ENCODE measurements at places on chromosomes 6 and 20.

- DNase-seq: peak; percentile 12
These were observed 15.2 kb downstream of the CDH22 start for GRCh38 chr20:46293084-46293483.

GRCh38 chr6:41189967-41190366 lies 11.0 kb downstream of the TREML2 start:
- no peak for DNase-seq

GRCh38 chr6:135811644-135812526 lies 39.6 kb upstream of the PDE7B start:
- DNase-seq: peak; percentile 12

DNA sequence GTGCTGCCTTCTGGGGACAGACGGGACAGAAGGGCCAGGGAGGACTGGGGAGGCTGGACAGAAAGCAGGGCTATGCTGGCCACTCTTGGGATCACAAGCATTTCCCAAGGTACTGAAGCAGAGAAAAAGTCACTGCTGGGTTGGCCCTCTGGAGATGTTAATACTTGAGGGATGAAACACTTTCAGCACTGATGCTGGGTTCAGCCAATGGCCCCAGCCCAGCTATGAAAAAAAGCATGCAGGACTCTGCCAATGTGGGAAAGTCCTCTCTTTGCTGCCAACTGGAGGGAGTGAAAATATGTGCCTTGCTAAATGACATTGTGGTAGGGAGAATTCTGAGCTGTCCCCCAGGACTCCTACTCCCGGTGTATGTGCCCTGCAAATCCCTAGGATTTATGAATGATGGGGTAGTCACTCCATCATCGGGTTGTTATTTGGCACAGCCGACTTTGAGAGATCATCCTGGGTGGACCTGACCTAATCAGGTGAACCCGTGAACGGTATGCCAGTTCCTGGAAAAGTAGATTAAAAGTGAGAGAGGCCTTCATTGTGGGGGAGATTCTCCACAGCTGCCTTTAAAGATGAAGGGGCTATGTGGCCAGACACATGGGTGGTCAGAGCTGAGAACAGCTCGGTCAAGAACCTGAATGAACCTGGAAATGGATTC lies 119.9 kb upstream of the TRAF3IP2 start:
- no peak for DNase-seq

DNA sequence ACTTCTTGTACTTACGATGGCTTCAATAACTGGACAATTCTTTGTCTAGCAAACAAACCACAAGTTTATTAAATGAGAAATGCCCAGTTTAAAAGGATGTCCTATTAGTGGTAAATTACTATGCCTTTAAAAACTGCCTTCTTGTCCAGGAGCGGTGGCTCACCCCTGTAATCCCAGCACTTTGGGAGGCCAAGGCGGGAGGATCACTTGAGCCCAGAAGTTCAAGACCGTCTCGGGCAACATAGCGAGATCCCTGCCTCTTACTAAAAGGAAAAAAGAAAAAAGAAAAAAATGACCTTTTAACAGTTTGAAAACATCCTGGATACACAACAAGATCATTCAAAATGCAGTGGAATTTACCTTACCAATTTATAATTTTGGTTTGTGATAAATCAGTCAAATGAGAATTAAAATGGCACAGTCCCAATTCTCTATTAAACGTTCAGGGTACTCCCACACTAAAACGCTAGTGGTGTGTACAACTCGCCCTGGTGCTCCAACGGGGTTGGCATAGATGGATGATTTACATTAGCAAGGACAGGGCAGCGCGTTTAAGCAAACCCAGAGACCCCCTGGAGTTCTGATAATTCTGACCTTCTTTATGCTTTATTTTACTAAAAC lies 2.3 kb downstream of the ZBTB2 start:
- no peak for DNase-seq

DNA sequence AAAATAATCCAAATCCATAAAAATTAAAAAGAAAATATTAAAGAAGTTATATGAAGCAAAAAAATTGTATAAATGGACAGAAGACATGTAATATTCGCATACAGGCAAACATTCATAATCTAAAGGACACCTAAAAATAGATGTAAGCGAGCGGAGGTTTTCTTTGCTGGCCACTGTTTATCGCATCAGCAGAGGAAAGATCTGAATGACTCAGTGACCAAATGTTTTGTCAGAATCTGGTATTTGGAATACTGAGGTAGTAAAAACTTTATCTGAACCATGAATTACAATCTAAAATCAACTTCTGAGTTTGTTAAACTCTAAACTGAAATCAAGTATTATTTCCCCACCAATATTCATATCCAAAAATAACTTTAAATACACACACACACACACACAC lies 7.8 kb downstream of the TSPYL4 start:
- DNase-seq: no peak

DNA sequence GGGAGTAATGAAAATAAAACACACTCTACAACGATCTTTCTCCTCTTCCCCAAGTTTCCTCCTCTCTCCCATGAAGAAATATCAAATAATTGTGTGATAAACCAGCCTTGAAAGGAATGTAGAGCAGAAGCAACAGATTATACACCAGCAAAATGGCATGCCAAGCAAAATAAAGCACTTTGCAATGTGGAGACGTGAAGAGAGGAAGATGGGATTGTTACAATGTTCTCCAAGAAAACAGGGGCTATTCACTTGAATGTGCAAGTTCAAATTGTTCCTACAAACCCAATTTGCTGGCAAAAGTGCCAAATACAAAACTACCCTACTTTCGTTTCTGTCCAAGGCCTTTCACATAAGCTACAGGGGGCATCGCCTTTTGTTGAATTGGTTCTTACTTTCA lies 185.1 kb downstream of the PDE7B start:
- DNase-seq: no peak

- DNase-seq: no peak
These were observed 490.2 kb downstream of the EPM2A start for GRCh38 chr6:145245119-145245518.

- no peak for DNase-seq
These were observed 3.2 kb downstream of the PTK6 start for GRCh38 chr20:63533871-63534393.

DNA sequence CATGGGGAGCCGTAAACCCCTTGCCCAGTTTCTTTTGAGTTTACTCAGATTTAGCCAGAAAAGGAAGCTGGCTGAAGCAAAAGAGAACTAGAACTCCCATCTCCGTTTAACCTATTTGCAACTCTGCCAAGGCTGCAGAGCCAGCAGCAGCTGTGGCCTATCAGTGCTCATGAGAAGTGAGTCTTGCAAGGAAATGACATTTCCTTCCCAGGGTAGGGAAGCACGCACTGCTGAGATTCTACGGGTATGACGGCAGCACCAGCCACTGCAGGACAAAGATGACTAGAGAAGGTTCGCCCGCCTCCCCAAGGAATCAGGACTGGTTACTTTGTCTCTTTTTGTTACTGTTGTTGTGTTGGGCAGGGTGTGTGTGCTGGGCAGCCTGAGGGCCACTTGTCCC lies 47.6 kb downstream of the PPP1R3G start:
- DNase-seq: no peak

GRCh38 chr6:170435766-170436165 lies 117.3 kb downstream of the PSMB1 start:
- DNase-seq: no peak

DNA sequence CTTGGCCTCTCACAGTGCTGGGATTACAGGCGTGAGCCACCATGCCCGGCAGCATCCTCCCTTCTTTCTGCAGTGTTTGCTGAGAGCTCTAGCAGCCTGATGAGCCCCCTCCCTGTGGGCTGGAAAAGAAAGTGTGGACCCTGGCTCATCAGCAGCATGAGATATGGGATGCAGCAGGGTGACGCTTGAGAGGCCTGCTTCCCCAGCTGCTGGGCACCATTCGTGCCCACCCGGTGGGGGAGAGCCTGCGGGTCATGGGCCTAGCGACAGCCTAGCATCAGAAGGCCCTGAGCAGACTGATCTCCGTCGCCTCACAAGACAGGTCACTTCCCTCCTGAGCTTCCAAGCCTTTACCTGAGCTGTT lies 16.0 kb upstream of the CCDC167 start:
- DNase-seq: no peak

GRCh38 chr20:34831936-34832335 lies 6.5 kb upstream of the NCOA6 start:
- DNase-seq: no peak

- DNase-seq: no peak
These were observed 11.3 kb downstream of the FKBP5 start for GRCh38 chr6:35677456-35677855.

- DNase-seq: no peak
These were observed 81.0 kb downstream of the SMLR1 start for GRCh38 chr6:130908188-130908587.

DNA sequence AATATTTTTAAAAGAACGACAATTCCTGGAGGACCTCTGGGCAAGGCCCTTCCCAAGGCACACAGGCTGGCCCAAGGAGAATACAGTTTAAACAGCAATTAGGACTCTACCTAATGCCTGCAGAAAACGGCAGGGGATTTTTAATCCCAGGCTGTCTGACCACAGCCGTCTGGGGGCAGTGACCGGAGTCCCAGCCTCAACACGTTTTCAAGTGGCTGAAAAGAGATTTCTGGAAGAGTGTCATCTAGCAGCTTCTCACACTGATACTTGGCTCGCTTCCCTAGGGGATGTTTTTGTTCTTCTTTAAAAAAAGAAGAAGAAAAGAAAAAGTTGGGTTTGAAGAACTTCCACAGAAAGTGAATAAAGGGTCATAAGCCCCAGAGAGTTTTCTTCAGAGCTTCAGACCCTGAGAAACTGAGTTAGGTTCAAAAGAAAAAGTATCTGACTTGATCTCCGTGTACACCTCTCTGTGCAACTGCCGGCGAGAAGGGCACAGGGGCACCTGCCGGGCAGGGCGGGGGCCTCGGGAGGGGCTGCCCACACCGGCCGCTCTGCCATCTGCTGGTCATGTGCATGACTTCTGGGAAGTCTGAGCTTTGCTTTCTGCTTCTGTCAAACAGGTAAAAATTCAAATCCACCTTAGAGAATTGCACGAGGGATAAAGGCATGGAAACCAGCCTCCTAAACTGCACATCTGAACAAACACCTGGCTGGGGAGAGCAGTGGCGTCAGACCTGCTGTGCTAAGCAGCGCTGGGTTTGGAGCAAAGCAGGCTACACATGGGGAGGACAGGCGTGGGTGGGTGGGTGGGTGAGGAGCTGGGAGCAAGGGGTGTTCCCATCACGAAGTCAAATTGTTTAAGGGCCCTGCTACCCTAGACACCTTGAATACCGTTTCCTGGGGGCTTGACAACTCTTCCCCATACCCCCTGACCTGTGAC lies 33.0 kb downstream of the RRBP1 start:
- DNase-seq: no peak

DNA sequence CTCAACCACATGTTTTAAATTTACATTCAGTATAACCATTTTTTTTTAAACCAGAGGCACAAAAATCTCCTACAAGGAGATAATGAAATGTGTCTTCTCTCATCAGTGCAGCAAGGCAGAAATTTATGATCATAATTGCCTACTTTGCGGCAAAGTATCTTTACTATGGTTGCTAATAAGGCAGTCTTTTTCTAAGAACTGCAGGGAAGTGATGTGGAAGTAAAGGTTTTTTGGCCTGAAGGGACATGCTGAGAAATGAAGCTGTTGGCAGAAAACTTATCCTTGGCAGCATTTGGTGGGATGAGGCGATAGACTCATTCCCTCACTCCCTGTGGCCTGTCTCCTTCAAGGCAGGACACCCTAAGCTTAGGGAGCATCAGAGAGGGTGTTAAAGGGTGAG lies 48.7 kb downstream of the SCGN start:
- no peak for DNase-seq

DNA sequence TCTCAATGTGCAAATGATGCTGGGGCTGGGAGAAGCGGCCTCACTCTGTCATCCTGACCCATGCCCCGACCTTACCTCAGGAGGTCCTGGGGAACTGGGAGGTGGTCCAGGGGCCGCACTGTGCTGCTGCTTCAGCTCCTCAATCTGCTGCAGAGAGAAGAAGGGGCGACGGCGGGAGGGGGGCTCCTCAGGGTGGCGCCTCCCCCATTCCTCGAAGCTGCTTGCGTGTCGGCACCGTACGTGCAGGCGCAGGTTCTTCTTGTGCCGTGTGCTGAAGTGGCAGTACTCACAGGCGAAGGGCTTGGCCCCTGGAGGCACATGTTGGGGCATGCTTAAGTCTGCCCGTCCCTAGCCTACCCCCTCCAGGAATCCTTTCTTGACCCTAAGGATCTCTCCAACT lies 12.9 kb downstream of the ZNF335 start:
- no peak for DNase-seq

- DNase-seq: no peak
These were observed 11.9 kb downstream of the C6orf52 start for GRCh38 chr6:10682355-10682988.

- DNase-seq: no peak
These were observed 15.7 kb downstream of the CASS4 start for GRCh38 chr20:56427797-56428196.

- DNase-seq: no peak
These were observed 645 bp downstream of the REV3L start for GRCh38 chr6:111482188-111482958.

DNA sequence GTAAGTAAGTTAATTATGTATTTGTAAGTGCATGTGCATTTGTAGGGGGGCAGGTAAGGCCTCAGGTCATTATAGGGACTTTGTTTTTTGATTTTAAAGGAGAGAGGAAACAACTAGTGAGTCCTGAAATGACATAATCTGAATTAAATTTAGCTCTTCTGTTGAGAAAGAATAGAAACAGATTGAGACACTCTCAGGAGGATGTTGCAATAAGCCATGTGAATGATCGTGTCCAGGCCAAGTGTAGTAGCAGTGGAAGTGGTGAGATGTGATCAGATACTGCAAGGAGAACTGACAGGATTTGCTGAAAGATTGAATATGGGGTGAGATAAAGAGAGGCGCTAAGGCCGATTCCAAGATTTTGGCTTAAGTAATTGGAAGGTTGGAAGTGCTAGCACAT lies 2.6 kb upstream of the CENPW start:
- DNase-seq: no peak

- no peak for DNase-seq
These were observed 469 bp downstream of the STX16 start for GRCh38 chr20:58651559-58651945.

GRCh38 chr6:108353853-108354252 lies 59.0 kb downstream of the AFG1L start:
- DNase-seq: no peak

GRCh38 chr20:39886650-39887190 lies 802.3 kb downstream of the MAFB start:
- DNase-seq: no peak

- DNase-seq: no peak
These were observed 27.2 kb downstream of the ARID1B start for GRCh38 chr6:156804402-156804801.

GRCh38 chr6:143637691-143638090 lies 40.1 kb upstream of the PHACTR2 start:
- DNase-seq: no peak

GRCh38 chr20:57439432-57439831 lies 48.2 kb downstream of the RBM38 start:
- DNase-seq: no peak

Measured in HS-27A (cell line).